CD4-positive, alpha-beta T cell treated with Interleukin-17A for 1 hour (primary cell): ENCODE measurements at places on chromosomes 5 and 9.
A peak's percentile ranks its signal among the peaks of the same experiment; 100 is the strongest.

DNA sequence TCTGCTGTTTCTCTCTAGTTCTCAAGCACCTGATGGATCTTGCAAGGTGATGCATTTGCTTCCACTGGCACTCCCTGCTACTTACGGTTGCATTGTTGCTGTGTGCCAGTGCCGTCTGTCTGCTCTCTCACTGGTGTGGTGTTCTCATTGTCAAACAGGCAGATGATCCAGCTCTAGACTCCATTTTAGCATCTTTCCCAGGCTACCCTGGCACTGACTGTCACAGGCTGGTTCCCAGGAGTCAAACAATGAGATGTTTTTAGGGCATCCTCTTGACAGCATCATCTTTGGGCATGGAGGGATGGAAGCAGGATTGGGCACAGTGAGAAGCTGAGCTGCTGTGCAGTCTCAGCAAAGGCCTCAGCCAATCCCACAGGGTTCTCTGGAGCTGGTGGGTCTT, 12.9 kb downstream of the MTRR start:
- DNase-seq, result no peak

DNA sequence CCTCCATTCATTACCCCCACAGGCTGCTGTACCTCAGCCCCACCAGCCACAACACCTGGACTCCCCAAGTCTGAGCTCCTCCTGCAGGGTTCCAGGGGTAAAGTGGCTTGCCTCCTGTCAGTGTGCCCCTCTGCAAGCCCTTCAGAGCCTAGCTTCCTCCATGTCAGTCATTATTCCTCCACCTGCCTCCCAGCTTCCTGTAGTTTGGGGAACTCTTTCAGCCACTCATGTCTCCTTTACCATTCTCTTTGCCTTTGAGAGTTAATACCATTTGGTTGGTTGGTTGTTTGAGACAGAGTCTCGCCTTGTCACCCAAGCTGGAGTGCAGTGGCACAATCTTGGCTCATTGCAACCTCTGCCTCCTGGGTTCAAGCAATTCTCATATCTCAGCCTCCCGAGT, 36.2 kb downstream of the IRF1 start:
- DNase-seq, result no peak

GRCh38 chr5:147188200-147189108, 46.4 kb upstream of the STK32A start:
- peak; percentile 68 for DNase-seq

DNA sequence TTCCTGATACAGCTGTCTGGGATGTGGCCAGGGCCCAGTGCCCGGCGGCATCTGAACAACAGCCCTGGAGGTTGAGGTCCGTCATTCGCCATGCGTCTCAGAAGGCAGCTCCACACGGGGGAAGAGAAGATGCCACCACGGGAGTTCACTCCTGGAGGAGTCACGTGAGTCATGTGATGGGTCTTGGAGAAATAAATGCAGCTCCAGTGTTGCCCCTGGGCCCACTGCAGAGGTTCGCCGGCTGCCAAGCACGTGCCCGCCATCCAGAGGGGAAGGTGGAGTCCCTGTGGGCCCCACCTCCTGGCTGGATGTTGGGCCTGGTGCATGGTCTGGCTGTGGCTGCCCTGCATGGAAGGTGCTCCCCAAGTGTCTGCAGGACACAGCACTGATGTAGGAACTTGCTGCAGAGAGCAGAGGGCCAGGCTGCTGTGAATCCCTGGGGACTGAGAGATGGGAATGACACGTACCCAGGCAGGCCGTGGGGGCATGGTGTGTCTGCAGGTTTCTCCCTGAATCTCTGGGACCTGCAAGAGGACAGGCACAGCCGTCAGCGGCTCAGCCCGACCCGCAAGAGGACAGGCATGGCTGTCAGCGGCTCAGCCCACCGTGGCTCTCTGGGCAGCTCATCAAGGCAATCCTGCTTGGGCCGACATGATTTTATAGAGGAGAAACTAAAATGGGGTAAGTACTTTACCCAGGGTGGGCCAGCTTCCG, 418.3 kb upstream of the IRX4 start:
- no peak for DNase-seq

GRCh38 chr9:134226221-134226930, 62.0 kb upstream of the RNU6ATAC start:
- DNase-seq, result no peak

- no peak for DNase-seq
Observed at GRCh38 chr5:94614156-94614805, 4.1 kb downstream of the KIAA0825 start.

GRCh38 chr5:84202136-84202535, 182.5 kb downstream of the EDIL3 start:
- no peak for DNase-seq

DNA sequence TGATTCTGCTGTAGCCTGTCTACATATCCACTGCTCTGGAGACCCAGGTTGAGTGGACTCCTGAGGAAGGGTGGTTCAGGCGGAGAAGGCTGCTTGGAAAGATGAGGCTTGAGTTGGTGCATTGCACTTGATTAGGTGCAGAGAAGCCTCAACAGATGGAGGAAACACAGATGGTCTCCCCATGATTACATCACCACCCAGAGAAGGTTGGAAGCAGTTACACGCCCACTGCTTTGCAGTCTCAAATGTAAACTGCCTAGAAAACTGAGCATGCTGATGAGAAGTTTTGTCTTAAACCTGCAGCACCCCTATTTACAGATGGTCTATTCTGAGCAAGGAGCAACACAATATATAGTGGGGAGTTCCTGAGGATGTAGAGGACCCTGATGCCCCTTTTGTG, 266.6 kb downstream of the PIK3R1 start:
- DNase-seq, result no peak

DNA sequence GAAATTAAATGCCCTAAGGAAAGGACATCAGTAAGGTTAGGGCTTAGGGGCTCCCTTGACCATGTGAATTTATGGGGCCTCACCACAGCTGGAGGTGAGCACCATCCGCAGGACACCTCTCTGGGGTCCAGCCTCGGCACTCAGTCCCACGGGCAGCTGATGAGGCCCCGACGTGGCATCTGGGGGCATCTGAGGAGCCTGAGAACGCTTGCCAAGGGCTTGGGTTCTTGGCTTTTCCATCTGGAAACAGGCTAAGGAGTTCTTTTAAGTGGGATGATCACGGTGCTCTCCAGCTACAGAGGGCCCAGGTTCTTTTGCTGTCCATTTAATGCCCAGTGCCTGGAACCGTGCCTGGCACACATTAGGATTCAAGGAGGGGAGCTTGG, 3.6 kb downstream of the NKX2-5 start:
- no peak for DNase-seq

DNA sequence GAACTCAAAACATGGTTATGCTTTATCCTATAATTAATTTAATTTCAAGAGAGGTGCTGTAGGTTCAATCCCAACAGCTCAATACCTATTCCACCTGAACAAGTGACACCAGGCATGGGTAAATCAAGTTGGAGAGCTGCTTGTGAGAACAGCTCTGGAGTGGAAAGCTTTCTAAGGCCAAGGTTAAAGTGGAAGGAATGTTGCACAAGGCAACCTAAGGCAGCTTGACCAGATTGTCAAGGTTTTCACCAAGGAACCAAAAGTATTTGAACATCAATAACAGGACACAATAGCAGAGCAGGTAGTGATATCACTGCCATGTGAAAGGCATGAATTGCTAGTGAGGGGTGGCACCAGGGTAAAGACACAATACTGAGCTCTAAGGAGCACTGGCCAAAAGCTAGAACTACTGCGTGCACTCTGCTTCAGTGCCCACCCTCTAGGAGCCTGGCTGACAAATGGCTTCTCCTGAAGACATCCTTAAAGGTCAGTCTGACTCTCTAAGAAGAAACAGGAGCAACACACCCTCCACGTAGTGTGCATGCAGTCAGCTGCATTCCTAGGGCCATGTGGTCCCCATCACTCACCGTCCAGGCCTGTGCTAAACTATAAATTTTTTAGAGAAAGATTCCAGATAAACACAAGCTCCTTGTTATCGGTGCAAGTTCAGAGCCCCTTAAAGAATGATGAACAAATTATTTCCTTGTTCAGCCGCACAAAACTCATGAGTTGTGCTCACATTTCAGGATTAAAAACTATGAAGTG, 677.7 kb upstream of the KLF4 start:
- DNase-seq, result no peak

- DNase-seq, result peak; percentile 13
Observed at GRCh38 chr9:74570879-74571512, 73.9 kb downstream of the RORB start.

DNA sequence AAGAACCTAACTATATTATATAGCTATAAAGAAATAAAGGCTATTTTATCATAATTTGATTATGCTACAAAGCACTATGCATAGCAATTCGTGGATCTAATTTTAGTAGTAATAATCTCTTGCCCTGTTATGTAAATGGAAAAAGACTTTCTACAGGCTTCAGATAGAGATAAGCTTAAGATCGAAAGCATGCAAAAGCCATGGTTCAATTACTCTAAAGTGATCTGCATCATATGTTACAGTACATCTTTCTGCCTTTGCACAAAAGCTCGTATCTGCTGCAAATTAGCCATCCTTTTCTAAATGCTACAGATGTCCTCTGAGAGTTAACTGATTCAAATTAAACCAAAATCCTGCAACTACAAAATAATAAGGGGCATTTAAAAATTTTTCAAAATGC, 234.8 kb upstream of the TMEM161B start:
- no peak for DNase-seq

DNA sequence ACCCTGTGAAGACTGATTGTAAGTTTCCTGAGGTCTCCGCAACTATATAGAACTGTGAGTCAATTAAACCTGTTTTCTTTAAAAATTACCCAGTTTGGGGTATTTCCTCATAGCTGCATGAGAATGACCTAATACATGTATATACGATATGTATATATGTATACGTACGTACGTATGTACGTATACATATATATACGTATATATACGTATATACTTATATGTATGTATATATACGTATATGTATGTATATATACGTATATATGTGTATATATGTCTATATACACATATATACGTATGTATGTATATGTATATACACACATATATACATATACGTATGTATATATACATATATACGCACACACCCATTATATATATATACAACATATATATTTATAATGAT, 1153.0 kb upstream of the CDH18 start:
- no peak for DNase-seq

DNA sequence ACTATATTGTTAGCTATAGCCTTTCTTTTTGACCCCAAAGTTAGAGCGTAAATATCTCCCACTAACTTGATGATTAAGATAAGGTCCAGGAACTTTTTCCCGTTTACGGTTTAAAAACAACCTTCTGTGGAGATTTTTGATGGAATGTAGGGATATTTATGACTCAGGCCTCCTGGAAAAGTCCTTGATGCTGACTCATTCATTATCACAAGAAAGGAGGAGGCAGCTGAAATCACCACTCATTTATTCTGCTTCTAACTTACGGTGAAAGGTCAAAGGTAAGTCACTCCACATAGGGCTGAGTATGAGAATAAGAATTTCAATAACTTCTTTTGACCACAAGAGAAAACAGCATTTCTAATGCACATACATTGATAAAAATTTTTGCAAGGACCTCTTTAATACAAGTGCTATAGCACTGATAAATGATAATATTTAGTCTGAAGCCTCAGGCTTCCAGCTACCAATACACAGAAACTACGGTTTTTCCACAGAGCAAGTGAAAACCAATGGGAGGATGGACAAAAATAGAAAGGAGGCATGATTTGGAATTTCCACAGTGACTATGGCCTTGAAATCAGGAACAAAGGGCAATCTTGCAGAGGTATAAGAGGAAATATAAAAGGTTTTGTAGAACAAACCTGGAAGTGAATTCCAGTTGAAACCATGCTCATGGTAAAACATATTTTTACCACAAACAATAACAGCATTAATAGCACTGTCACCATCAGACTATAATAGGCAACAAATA, 146.5 kb downstream of the PPP2R2B start:
- no peak for DNase-seq

DNA sequence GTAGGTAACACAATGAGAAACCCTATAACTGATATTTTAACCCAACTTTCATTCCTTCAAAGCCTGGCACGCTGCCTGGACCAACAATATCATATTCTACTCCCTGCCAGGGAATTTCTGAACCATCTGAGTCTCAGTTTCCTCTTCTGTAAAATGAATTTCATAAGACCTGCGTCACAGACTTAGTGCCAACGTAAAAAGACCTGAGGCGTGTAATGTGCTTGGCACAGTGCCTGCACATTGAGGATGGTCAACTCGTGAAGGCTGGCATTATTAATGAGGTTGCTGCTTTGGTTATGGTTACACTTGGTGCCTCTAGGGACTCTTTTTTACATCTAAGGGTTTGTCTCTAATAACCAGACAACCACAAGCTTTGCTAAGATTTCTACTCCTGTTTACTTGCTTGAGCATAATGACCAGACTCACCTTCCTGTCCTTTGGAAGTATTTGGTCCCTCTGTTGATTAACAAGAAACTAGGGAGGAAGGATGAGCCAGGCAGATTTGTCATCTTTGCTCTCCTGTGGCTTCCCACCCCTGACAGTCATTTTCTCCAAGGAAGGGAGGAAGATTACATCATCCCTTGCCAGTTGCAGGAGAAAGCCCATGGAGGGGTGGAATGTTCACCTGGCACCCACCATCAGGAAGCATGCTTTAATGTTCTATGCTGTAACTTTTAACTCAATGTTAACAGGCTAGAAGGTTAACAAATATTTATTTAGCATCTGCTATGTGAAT, 79.0 kb downstream of the PAPPA start:
- no peak for DNase-seq

DNA sequence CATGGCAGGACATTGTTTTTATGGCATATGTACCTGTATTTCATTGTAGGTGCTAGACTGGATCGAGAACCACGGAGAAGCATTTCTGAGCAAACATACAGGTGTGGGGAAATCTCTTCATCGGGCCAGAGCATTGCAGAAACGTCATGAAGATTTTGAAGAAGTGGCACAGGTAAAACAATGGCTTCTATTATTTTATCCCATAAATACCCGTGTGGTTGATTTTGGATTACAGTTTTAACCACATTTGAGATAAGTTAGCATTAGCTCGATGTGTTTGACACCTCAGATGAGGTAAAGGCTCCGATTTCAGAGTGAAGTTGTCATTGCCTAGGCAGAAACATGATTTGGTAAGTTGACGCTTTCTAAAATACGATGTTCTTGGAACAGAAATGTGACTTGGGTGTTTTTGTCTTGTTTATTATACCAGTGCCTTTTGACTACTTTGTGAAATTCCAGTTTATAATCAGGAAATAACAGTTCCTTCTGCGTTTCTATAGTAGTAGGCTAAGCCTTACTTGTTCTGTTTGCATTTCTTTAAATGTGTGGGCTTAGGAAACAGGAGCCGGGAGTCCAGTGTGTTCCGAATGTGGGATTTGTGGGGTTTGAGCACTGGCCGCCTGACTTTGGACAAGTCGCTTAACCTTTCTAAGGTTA, 187.7 kb downstream of the TRIO start:
- DNase-seq, result no peak

GRCh38 chr5:163571744-163572143, 66.3 kb downstream of the MAT2B start:
- DNase-seq, result no peak

GRCh38 chr5:558326-558725, 34.1 kb upstream of the SLC9A3 start:
- no peak for DNase-seq
